ENCODE measurements at places on chromosomes 7 and 10.
A peak's percentile ranks its signal among the peaks of the same experiment; 100 is the strongest.

DNA sequence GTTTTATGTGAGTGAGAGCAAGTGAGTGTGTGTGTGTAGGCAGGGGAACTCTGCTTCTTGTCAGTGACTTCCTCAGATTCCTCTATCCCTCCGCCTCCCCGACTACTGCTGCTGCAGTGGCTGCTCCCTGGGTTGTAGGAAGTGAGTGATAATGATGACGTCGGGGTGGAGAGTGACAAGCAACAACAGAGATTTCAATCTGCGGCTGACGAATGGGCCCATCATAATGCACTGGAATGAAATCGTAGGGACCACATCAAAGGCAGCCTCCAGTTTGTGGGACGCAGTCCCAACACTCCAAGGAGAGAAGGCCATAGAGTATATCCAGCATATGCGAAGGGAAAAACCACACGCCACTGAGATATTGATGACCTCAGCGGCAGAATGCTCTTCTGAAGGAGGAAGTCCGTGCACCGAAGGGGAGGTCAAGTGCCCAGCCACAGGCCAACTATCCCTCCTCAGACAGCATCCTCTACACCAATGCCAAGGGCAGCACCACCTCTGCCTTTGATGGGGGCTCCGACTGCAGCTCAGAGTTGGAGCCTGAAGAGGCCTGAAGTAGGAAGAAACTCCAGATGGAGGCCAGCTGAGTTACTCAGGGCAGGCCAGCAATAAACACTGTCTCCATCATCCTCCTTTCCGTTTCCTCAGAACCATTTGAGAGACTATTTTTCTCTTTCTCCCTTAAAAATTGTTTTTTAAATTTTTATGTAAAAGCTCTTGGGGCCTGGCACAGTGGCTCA is 11.3 kb upstream of the STMP1 start:
- DNase-seq, result no peak

DNA sequence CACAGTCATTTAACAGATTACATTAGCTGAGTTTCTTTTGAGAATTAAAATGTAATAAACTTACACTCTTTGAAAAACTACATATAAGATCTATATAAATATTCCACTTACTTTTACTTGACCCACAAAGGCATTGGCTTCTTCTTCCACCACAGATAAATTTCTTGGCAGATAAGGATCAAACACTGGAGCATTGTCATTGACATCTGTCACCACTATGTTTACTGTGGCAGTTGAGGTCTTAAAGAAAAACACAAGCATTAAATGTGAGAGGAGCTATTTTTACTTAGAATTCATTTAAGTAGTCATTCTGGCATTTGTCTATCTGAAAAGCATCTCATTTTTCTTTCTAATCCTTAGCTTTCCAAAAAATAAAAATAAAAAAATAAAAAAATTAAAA is 734.4 kb downstream of the PCDH15 start:
- DNase-seq, result no peak

DNA sequence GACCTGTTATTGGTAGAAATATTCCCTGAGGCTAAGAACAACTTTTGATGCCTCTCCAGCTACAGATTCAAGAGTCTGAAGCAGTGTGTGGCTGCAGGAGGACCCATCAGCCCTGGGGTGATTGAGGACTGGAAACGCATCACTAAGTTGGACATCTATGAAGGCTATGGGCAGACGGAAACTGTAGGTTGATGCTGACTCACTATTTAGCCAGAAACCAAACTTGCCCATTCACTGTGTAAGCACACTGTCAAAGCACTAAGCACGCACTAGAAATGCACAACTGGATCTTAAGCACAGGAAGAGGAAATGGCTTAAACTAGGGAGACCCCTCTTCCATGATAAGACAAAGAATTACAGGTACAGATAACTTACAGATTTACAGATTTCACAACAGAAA is 20.8 kb downstream of the ACSM6 start:
- no peak for DNase-seq

GRCh38 chr10:130744631-130745030 is 566.9 kb downstream of the TCERG1L start:
- DNase-seq, result no peak

GRCh38 chr7:42083284-42083683 is 153.7 kb downstream of the GLI3 start:
- DNase-seq, result no peak

- DNase-seq, result no peak
Measured at GRCh38 chr7:11636274-11636673, 195.7 kb downstream of the THSD7A start.

- no peak for DNase-seq
Measured at GRCh38 chr7:12207046-12207445, 4.0 kb upstream of the TMEM106B start.

DNA sequence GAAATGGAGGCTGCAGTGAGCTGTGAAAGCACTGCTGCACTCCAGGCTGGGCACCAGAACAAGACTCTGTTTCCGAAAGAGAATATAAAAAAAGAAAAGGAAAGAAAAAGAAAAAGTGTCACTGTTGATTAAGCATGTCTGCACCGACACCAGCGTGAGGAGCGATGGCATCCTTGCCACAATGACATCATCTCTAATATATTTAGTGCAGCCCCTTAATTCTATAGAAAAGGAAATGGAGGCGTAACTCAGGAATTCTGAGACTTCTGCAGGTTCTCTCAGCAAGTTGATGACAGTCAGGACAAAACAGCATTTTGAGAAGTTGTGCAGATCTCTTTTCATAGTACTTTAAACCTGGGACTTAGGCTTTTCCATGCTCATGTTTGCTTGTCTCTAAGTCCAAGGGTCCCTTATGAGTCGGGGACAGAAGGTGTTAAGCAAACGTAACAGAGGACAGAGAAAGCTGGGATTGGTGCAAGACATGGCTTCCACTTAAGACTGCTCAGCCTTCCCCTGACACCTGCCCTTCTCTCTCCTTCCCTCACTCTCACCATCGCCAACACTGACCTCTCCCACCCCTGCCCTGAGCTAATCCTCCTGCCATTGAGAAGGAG is 16.9 kb upstream of the ANKRD1 start:
- DNase-seq, result no peak

DNA sequence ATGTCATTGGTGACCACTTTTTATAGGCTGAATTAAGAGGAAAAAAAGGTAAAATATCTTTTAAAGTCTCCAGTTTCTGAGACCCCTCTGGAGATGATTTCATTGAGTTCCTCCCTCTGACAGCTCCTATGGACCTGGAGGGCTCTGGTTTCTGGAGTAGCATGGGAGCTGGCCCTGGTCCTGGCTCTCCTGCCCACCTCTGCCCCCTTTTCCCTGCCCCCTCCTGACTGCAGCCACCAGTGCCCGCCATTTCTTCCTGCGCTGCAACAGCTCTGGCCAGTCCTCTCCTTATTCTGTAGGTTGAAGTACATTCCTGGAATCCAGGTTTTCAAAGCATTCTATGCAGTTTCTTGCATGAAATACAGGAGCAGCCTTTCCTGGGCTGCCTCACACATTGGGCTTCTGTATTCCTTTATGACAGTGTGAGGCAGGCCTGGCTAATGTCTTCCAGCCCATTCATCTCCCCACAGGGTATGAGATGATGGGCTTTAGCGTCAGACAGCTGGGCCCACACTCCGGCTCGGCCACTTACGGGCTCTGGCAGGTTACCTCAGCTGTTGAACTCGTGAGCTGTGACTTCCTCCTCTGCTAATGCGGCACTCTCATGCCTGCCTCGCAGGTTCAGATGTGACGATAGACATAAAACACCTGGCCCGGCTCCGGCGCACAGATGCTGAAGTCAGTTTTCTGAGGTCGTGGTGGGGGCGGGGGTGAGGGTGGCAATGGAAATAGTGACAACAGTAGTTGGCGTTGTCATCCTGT is 101.7 kb downstream of the MGMT start:
- no peak for DNase-seq

DNA sequence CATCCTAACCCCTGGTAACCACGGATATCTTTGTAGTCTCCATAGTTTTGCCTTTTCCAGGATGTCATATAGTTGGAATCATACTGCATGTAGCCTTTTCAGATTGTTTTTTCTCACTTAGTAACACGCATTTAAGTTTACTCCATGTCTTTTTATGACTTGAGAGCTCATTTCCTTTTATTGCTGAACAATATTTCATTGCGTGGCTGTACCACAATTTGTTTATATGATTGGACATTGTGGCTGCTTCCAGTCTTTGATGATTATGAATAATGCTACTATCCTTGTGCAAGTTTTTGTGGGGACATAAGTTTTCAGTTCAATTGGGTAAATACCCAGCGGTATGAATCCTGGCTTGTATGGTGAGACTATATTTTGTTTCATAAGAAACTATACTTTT is 60.8 kb downstream of the AOAH start:
- DNase-seq, result no peak

DNA sequence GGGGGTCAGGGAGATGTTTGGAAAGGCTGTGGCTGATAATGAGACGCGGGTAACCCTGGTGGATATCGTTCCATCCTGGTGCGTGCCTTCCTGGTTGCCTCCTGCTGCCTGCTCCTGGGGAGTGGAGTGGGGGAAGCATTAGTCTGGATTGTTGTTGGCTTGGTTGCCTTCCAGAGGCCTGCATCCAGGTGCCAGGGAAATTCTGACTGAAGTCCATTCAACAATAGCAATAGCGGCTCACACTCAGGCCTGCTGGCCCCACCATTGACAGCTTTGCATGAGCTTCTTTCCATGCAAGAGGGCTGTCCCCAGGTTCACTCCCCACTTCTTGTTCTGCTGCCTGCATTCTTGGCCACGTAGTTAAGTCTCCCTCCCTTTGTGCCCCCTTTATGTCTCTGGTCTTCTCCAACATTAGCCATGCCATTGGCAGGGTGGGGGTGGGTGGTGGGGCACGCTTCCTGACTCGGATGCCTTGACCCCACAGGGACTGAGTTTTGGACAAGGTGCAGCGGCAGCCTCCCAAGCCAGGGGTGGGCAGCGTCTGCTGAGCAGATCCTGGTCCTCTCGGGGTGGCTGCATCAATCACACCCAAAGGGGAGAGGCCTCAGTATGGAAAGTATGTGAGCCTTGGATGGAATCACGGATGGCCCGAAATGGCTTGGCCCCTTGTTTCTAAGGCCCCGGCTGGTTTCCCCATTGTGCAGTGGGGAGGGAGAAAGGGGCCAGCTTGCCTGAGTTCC is 150.2 kb downstream of the GRK5 start:
- no peak for DNase-seq

DNA sequence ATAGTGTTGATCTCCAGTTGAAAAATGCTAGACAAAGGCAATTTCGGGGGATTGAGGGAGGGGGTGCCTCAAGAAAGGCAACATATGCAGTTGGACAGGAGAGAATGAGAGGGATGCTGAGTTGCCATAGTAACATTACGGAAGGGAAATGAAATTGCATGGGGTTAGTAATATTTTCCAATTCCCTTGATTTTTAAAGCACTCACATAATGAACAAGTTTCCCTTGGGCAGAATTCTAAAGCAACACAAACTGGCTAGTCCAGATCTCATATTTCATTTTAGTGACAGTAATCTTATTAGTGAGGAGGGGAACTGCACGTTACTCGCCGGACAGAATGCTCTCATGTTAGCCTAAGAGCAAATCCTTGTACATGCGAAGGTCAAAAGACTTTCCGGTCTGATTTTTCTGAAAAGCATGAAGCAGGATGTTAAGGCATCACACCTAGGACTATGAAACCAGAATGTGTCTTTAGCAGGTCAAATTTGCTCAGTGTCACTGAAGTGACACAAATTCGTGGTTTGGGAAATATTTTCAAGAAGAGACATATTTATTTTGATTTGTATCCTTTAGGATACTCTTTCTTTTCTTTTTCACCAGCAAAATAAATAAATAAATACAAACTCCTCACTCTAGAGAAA is 165.5 kb downstream of the ANK3 start:
- DNase-seq, result no peak

DNA sequence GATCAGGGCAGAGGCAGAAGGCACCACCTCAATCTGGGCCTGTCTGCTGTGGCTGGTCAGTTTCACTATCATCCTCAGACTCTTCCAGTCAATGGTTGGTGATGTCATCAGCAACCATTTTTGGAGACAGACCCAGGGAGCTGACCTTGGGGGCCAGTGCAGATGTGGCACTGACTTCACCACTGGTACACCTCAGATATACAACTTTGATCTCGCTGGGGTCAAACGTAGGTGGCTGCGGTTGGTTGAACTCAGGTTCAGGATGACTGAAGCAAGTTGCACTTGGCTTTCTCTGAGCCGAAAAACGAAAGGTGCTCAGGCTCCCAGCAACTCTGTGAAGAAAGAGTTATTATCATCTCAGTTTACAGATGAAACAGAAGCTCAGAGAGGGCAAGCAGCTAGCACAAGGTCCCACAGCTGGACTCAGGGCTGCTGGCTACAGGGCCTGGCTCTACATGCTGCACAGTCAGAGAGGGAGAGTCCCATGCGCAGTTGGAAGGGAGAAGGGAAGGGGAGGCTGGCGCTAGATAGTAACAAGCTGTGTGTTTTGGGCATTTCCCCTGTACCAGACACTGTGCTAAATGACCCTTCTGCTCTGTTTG is 27.2 kb downstream of the ANKRD16 start:
- no peak for DNase-seq

DNA sequence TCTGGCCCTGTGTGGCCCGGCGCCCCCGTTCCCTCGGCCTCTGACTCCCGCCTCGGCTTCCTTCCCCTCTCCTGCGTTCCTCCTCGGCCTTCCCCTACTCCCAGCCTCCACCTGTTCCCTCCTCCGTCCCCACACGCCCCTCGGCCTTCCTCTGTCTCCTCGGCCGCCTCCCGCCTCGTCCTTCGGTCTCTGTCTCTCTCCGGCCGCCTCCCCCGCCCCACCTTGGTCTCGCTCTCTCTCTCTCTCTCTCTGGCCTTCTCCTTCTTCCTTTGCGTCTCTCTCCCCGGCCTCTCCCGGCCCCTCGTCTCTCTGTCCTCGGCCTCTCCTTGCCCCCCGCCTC is 588 bp downstream of the GET4 start:
- DNase-seq, result no peak

DNA sequence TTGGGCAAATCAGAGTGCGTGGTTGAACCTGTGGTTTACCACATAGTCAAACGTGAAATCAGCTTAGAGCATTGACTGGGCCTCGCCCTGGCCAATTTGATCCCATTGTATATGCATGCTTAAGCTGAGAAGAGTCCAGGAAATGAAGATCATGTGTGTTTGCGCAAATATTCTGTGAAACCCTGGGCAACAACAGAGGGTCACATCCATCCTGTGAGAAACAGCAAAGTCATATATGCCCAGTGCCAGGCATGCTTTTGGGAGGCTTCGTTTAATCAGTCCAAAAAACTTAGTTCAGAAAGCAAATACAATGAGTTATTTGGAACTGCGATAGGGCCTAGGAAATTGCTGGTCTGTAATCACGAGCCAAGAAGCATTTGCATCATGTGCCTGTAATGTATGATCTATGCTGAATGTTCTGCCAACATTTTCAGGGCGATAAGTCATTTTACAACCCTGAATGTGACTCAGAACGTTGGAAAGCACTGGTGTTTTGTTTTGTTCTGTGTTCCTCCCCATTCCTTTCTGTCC is 412.1 kb upstream of the CELF2 start:
- DNase-seq, result no peak

GRCh38 chr7:42014625-42015618 is 222.1 kb downstream of the GLI3 start:
- DNase-seq, result no peak

GRCh38 chr10:12022580-12023257 is 19.9 kb downstream of the UPF2 start:
- no peak for DNase-seq

GRCh38 chr7:100827330-100828226 is at the start of gene EPHB4:
Gene EPHB4 (minus strand): TSS chr7:100827523. CDS start chr7:100827030, 493 bp downstream.
- no peak for DNase-seq

- DNase-seq, result no peak
Measured at GRCh38 chr10:24938076-24938475, 14.3 kb downstream of the PRTFDC1 start.

GRCh38 chr10:114879541-114880158 is 58.1 kb downstream of the FHIP2A start:
- DNase-seq, result peak; percentile 12

GRCh38 chr7:36210291-36210922 is 57.4 kb downstream of the EEPD1 start:
- DNase-seq, result no peak
